ENCODE measurements at places on chromosomes 13 and 19.

DNA sequence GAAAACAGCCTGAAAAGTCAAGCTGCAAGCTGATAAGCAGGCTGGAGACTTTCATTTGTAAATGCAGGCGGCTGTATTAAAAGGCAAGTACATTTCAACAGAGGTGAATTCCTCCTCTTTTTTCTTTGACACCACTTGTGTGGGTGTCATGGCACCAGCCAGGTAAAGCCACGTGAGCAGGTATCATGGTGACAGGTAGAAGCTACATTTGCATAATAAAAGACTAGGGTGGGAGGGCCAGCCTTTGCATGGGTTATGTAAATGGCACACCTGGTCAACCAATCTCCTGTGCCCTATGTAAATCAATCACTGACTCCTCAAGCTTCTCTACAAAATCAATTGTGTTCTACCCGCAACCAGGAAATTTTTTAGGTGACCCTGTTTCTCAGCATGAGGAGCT is 68.2 kb downstream of the ZNF100 start:
- no peak for DNase-seq

DNA sequence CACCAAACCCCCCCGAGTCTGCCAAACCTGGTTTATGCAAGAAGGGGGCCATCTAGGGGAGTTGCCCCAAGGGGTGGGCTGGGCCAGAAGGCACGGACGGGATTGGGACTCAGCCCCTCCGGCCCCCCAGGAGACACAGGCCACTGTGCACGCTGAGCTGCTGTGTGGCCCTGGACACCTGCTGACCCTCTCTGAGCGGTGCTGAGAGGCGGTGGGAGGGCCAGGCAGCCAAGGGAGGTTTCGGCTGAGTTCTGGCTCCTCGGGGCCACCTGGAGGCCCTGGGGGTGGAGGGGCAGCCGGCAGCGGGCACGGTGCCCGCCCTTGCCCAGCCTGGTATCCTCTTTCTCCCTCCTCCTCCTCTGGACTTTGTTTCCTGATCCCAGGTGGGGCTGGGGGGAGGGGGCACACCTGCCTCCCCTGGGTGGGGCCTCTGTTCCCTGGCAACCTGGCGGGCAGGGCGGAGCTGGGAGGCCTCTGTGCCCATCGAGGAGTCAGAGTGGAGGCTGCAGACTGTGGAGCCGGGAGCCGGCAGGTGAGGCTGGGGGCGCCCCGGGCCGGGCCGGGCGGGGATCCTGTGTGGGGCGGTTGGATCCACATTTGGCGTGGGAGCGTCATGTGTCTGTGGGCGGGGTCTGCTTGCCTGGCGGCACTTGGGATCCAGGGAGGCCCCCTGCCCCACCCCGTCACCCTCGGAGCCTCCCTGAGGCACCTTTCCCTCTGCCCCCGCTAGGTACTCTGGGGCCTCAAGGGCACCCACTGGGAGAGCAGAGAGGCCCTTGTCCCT is at the start of gene MISP:
Gene MISP, plus strand, starts transcription at position 473 of the 784 bp plus-strand sequence. CDS start 5,835 bp downstream, outside the sequence.
- peak; percentile 79 for DNase-seq

DNA sequence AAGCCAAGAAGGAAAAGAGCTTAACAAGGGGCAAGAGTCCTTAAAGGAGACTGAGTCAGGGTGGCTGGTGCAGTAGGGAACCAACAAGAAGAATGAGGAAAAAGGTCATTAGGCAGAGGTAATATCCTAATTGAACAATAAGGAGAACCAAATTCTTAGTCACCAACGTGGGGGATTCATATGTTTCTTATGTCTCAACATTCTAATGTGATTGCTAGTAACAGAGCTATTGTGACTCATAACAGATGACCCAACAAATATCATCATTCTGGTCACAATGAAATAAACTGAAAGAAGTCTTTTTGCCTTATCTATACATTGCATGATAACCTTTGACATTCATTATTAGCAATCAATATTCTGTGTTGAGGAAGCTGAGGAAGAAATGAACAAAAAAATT is 101.6 kb downstream of the RAP2A start:
- DNase-seq = no peak

DNA sequence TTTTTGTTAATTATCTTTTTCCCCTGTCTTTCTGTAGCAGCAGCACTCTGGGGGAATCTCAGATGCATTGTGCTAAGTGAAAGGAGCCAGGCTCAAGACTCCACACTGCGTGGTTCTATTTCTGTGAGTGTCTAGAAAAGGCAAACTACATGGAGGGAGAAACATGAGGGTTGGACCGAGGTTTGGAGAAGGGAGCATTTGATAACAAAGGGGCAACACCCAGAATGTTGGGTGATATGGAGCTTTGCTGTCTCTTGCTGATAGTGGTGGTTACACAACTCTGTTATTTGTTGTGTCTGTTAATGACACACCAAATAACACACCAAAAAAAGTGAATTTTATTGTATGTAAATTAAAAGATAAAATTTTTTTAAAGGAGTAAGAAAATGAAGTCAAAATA is 107.8 kb downstream of the COL4A2 start:
- no peak for DNase-seq

DNA sequence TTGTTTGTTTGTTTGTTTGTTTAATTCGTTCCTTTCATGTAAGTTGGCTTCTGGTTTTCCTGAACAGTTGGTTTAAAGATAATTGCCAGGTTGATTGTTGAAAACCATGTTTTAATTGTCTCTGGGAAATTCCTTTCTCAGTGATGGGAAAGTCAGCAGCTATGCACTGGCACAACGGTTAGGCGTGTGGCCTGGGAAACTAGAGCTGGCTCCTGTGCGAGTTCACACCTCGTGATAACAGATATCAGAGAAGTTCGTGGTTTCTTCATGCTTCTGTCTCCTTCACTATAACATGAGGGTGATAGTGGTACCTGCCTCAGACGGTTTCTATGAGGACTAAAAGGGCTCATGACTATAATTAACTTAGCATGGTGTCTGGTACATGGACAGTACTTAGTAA is 153.5 kb downstream of the STK24 start:
- DNase-seq = no peak

DNA sequence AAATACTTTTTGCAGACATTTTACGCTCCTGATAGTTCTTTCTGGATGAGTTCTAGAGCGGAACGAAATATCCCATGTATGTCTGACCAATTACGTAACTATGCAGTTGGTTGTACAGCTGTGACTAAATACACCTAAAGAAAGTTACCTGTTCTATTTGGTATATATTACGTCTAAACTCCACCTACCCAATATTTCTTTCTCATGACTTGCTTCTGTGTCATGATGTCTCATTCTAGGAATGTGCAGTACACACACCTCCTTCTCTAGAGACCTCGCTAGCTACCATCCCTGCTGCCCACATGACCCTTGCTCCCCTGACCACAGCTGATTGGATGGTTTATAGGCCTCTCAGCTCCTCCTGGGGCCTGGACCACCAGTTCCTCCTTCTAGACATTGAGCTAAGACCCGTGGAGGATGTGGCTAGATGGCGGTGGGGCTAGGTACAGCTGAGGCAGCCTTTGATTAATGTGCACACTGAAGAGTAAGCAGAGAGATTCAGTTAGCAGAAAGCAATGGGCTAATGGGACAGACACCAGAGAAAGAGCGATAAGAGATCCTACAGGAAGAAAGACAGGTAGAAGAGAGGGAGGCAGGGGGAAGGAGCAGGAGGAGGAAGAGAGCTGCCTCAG is 422.1 kb downstream of the COG6 start:
- DNase-seq = no peak

DNA sequence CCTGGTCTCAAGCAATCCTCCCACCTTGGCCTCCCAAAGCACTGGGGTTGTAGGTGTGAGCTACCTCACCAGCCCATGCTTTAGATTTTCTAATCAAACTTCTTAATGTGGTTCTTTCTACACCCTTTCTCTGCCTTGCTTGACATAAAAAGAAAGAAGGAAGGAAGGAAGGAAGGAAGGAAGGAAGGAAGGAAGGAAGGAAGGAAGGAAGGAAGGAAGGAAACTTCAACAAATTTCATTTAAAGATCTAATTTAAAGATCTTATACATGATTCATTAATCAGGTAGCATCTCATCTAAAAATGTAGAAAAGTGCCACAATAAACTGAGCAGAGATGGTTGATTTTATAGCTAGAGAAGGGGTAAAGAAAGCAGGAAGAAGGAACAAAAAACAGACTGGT is 215.0 kb downstream of the DIAPH3 start:
- no peak for DNase-seq

DNA sequence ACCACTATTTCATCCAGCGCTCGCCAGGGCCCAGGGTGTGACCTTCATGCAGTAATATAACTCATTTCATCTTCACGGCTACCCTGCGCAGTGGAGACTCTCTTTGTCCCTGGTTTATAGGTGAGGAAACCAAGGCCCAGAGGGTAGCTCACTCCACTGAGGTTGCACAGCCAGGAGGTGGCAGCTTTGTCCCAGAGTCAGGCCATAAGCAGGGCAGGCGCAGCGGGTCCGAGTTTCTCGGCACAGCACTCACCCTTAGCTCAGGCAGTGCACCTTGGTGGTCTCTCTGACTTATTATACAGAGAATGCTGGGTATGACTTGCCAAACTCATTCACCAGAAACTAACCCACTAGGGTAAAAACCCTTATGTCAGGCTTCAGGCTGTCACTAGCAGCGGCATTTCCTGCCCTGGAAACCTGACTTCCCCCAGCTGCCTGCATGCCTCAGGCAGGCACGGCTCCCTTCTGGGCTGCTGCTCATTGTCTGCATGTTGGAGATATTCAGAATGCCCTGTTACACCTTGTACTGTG is 24.5 kb downstream of the PPP5C start:
- DNase-seq = no peak

GRCh38 chr19:40718774-40719391 is 2.0 kb downstream of the ITPKC start:
- DNase-seq = no peak

DNA sequence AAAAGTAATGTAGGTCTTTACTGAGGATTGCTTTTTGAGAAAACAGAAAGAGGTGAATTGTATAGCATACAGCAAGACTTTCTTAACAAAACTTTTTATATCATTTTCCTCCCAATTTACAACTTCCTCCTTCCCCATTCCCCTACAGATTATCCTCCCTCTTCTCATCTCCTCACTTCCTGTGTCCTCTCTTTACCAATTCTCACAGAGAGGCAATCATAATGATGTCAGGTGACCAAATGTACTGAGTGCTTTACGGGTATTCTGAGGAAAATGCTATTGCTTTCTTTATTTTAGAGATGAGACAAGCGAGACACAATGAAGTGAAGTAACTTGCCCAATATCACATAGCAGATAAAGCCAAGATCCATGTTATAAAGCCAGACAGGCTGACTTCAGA is 1.7 kb upstream of the MTMR6 start:
- no peak for DNase-seq

DNA sequence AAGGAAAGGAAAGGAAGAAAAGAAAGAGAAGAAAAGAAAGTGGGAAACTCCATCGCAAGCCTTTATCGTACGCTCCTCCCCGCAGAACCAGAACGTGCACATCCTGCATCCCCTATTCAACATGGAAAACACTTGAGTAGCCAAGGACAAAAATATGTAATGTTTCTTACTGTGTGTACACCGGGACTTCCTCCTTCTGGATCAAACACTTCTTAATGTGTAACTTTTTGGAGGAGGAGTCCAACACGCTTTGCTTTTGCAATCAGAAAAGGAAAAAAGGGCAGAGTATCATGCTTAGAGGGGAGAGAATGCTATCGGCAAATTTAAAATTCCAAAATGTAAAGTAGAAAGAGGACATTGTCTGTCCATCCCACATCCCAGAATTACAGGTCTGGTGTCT is 7.8 kb upstream of the SHFL start:
- no peak for DNase-seq

DNA sequence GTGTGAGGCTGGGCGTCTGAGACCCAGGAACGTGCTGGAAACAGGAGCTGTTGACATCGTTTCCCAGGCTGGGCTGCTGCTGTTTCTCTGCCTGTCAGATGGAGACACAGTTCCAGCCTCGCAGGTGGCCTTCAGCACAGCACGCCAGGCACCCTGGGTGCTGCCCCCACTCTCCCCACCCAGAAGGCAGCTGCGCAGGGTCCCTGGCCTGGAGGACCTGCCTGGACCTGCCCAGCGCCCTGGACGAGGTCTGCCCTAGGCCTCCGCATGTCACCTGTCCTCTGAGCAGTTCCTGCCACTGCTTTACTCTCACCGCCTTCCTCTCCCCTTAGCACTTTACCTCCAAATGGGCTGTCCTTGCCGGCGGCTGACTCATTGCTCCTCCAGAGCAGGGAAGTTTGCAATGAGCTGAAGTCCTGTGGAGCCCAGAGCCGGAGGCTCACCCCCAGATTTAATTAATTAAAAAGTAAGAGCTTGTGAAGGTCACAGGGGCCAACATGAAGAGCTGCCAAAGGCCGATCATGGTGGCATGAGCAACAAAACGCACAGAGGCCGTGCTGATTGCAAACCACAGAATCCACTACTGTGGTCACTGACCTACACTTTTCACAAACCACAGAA is 32.2 kb downstream of the C13orf46 start:
- DNase-seq = no peak

- DNase-seq = no peak
These were observed 1.3 kb downstream of the FIZ1 start for GRCh38 chr19:55598034-55598433.

GRCh38 chr19:3570606-3571011 is 2.1 kb upstream of the HMG20B start:
- DNase-seq = no peak

DNA sequence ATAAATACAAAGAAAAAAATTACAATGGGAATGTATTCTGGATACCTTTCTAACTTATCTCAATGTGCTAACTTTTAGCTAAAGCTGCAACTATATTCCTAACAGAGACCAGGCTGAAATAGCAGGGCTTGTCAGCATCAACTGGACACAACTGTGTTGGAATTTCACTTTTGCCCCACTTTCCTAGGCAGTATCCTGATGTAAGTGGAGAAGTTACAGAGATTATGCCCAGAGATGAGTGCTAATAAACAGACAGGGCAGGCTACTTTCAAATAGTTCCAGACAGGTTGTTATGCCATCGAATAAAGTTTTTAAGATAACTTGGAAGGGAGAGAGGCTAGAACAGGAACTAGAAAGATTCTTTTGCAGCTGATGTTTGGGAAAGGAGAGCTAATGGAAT is 201.9 kb downstream of the KCTD12 start:
- no peak for DNase-seq

GRCh38 chr13:63124863-63125262 is 1709.2 kb upstream of the PCDH20 start:
- no peak for DNase-seq

DNA sequence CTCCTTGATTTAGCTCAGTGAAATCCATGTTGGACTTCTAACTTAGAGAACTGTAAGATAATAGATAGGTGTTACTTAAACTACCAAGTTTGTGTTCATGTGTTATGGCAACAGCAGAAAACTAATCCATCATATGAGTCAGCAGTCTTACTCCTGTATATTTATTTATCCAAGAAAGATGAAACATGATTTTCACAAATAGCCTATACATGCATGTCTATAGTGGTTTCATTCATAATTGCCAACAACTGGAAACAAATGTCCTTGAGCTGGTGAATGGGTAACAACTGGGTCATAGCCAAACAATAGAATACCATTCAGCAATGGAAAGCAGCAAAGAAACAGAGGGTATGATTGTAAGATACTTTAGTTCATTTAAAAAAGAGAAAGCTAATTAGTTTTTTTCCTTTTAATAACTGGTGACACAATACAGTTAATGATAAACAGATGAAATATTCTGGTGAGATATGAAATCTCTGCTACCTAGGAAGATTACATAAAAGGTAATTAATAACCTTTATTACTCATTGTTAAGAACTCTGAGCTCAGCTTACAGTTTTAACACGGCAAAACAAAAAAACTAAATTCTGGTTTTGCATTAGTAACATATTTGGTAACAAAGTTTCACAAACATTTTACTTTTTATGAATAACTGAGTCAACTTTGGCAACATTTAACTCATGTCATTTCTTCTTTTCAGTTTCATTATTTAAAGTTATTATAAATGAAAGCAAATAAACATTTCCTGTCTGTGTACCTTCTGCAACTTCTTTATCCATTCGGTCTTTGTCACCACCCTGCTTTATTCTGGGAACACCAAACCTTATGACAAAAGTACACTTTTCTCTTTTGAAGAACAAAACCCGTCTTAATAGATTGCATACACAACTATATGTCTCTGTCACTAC is 181.3 kb downstream of the LIG4 start:
- DNase-seq = no peak

Measured in NCI-H1436 (cell line).